ENCODE measurements at places on chromosomes 4 and X.

GRCh38 chr4:56007154-56007553, 58.4 kb downstream of the CEP135 start:
- no peak for DNase-seq

DNA sequence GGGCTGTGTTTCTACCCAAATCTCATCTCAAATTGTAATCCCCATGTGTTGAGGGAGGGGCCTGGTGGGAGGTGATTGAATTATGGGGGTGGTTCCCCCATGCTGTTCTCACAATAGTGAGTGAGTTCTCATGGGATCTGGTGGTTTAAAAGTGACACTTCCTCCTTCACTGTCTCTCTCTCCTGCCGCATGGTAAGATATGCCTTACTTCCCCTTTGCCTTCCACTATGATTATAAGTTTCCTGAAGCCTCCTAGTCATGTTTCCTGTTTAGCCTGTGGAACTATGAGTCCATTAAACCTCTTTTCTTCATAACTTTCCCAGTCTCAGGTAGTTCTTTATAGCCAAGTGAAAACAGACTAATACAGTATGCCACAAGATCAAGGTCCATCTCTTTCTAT, 70.0 kb upstream of the MSX1 start:
- no peak for DNase-seq

- DNase-seq, result no peak
Measured at GRCh38 chr4:38500433-38500832, 163.6 kb upstream of the KLF3 start.

DNA sequence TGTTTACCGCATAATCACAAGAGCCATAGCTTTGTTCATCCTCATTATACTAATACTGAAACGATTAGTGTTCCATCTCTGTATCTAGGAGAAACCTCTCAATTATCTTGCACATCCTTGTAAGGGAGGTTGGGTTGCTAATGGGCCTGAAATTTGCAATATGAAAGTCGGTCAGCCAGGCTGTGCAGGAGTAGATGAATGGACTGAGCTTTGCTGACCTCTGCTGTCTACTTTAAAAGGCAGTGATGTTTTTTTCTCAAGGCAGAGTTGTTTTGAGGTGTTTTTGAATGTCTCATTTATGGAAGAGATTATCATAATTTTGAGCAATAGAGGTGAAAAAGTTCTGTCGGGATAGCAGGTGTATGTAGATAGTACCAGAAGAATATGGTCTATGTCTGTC, 47.9 kb upstream of the LINC00632 start:
- no peak for DNase-seq

GRCh38 chr4:186557061-186557460, 1.7 kb upstream of the MTNR1A start:
- no peak for DNase-seq

DNA sequence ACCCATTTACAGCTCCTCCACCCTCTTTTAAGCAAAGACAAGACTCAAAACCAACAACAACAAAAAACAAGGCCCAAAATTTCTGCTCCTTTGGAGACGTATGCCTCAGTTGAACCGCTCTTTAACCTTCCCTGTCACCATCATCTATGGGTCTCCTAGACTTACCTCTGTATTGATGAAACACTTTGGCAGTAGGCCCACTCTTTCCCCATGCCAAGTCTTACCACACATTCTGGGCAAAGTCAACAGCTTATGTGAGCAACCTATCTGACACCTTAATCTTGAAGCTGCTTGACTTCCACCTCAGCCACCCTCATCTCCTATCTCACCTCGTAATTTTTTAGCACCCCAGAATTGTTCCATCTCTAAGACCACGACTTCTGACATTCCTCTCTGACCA, 99.7 kb upstream of the CXorf66 start:
- no peak for DNase-seq

All from NCI-H1048 (cell line).